ENCODE measurements at places on chromosomes 4 and X. TPM values are rescaled to one million over a fixed set of nuclear protein-coding genes. Genes with fewer than 3 reads are reported as not detected.

The TMPRSS11F gene
- not detected for total RNA-seq

The NUDT10 gene
- total RNA-seq, result 3.3 TPM

The MCF2 gene
- total RNA-seq, result under 0.01 TPM

The MXRA5 gene
- total RNA-seq, result 148 TPM

The UGT2A1 gene
- not detected for total RNA-seq

The TECRL gene
- total RNA-seq, result not detected

The F9 gene
- not detected for total RNA-seq

The TNIP3 gene
- 1.6 TPM for total RNA-seq

The GLOD5 gene
- total RNA-seq, result not detected

The CENPE gene
- 2.4 TPM for total RNA-seq

The ATP1B4 gene
- total RNA-seq, result not detected

The IL21 gene
- not detected for total RNA-seq

The BST1 gene
- 10.2 TPM for total RNA-seq

The CTAG1B gene
- total RNA-seq, result not detected

The SPOCK3 gene
- total RNA-seq, result not detected

The TCEAL7 gene
- total RNA-seq, result 23.6 TPM

The CC2D2A gene
- 17.4 TPM for total RNA-seq

The EDA gene
- 2.6 TPM for total RNA-seq

The DDIT4L gene
- total RNA-seq, result 7.2 TPM

The BMX gene
- total RNA-seq, result not detected

The ADH1A gene
- not detected for total RNA-seq

The CLCN4 gene
- total RNA-seq, result 5.0 TPM

The CLDN34 gene
- total RNA-seq, result not detected

The GNRHR gene
- total RNA-seq, result not detected

The CXCL11 gene
- total RNA-seq, result not detected

The AMER1 gene
- total RNA-seq, result 5.5 TPM

The CCKAR gene
- not detected for total RNA-seq

The SSX7 gene
- total RNA-seq, result not detected

The PNCK gene
- total RNA-seq, result 0.65 TPM

The STPG2 gene
- total RNA-seq, result 0.12 TPM

The DRD5 gene
- not detected for total RNA-seq

The PPP2R2C gene
- 0.24 TPM for total RNA-seq

The SULT1E1 gene
- total RNA-seq, result not detected

The GPR143 gene
- total RNA-seq, result not detected

The SULT1B1 gene
- under 0.01 TPM for total RNA-seq

The OTUD6A gene
- total RNA-seq, result not detected

The SYP gene
- total RNA-seq, result 0.73 TPM

Measured in hair follicle dermal papilla cell (primary cell).